Osteoblast (primary cell): ENCODE measurements at places on chromosomes 12 and 14. TPM values are rescaled to one million over a fixed set of nuclear protein-coding genes. Genes with fewer than 3 reads are reported as not detected.

IQSEC3 gene
- 0.36 TPM in 1 of 2 replicates, not detected in the other for total RNA-seq

CLEC1A gene
- total RNA-seq: under 0.01 TPM in 1 of 2 replicates, not detected in the other

SIRT4 gene
- 1.1 and 1.2 TPM in 2 replicates for total RNA-seq

MGST1 gene
- 72.7 and 81.9 TPM in 2 replicates for total RNA-seq

LRP1-AS gene
- not detected in 2 replicates for total RNA-seq

LGMN gene
- total RNA-seq: 67.5 and 89.4 TPM in 2 replicates

DNA sequence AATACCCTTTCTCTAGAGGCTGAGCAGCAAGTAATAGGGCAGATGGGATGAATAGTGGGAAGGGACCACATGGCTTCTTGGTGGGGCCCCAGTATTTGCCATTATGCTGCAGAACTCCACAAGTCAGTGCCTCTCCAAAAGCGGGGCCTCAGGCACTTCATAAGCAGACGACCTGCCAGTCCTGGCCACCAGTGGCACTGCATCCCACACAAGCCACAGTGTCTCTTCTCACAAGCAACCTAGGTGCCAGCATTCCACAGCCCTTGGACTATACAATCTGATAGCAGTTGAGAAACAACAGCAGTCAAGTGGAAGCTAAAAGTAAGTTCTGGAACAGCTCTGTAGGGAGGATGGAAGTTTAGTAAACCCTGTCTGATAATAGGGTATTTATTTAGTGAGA, 4.2 kb upstream of the SLC8A3 start:
- DNase-seq: no peak

DNA sequence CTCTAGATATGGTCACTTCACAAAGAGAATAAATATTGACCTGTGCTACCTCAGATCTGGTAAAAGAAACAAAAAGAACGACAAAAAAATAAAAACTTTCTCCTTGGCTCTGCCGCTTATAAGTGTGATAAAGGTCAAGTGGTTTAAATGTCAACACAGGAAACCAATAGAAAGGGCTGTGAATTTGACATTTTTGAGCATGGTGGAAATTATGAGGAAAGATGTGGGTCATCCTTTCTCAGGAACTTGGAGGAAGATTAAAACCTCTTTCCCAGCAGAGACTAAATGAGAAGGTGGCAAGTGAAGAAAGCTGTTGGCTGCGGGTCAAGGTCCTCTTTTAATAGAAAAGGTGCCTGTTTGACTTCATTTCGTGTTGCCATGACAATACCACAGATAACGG, 28.2 kb downstream of the TESPA1 start:
- DNase-seq: no peak

DNA sequence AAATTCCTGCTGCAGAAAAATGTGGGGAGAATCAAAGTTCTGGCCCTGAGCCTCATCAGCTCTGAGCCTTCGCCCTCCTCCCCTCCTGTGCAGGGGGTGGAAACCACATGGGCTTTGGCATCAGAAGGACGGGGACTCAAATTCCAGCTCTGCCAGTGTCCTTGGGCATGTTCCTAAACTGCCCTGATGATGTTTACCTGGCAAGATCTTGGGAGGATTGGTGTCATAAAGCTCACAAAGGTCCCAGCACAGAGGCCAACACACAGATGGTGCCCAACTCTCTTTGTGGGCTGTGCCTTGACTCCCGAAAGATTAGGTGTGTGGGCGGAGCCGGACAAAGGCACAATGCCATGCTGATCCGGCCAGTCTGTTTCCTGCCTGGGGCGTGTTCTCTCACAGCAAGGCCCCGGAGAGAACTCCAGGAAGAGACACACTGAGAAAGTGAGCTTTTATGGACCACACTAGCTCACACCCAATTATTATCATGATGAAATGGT, 20.5 kb upstream of the CLMN start:
- DNase-seq: no peak

DNA sequence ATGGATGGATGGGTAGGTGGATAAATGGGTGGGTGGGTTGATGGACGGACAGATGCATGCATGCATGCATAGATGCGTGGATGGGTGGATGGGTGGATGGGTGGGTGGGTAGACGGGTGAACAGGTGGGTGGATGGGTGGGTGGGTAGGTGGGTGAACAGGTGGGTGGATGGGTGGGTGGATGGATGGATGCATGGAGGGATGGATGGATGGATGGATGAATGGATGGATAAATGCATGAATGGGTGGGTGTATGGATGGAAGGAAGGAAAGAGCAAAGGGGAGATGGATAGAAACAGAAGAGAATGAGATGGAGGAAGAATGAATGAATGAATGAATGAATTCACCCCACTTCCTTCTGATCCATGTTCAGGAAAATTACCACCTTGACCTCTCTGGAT, 143.0 kb downstream of the KSR2 start:
- DNase-seq: no peak

GRCh38 chr12:108320507-108321293, 18.4 kb downstream of the CMKLR1 start:
- DNase-seq: no peak

GRCh38 chr14:94180655-94181271, 6.6 kb downstream of the PPP4R4 start:
- DNase-seq: no peak

DNA sequence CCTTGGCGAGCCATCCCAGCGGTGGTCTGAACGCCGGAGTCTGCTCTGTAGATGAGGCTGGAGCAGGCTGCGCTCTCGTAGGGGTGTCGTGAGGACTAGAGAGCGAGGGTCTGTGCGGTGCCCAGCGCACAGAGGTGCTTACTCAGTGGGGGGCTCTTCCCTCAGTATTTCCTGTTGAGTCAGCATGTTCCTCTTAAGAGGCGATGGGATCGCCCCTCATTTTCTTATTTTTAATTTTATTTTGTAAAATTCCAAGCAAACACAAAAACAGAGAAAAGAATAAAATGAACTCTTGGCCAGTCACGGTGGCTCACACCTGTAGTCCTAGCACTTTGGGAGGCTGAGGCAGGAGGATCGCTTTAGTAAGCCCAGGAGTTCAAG, 40.8 kb upstream of the BCL7A start:
- DNase-seq: no peak

DNA sequence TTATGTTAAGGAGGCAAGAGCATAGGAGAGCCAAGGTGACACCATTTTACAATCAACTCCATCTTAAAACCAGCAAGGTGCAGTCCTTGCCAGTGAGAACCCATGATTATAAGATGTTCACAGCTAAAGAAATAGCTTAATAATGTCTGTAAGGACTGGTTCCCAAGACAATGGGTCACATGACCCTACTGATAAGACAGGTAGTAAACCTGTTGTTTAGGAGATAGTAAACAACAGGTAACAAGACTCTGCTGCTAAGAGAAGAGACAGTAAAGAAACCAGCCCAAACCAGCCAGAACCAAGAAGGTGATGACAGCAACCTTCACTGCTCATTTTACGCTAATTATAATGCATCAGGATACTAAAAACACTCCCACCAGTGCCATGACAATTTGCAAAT, 23.2 kb upstream of the BCAT1 start:
- DNase-seq: no peak

GRCh38 chr14:93132472-93133065, 16.8 kb upstream of the ITPK1 start:
- peak; percentile 86 for DNase-seq
